ENCODE measurements at places on chromosomes 7 and 10. TPM values are rescaled to one million over a fixed set of nuclear protein-coding genes. Genes with fewer than 3 reads are reported as not detected.

The AMZ1 gene
- not detected for total RNA-seq

The CDK1 gene
- total RNA-seq = 2.2 TPM

The LEP gene
- total RNA-seq = not detected

The TFEC gene
- 3.9 TPM for total RNA-seq

The AFAP1L2 gene
- total RNA-seq = 4.2 TPM

The CDC14C gene
- total RNA-seq = not detected

The AKR1C4 gene
- total RNA-seq = not detected

The NODAL gene
- total RNA-seq = not detected

The H2BK1 gene
- not detected for total RNA-seq

The MEOX2 gene
- total RNA-seq = 0.97 TPM

The EVX1 gene
- 1.1 TPM for total RNA-seq

The ZPBP gene
- not detected for total RNA-seq

The GDF10 gene
- total RNA-seq = 0.06 TPM

The MMP21 gene
- not detected for total RNA-seq

The AUTS2 gene
- 44.0 TPM for total RNA-seq

The SLC26A4 gene
- total RNA-seq = not detected

The AKR1C8 gene
- total RNA-seq = not detected

The TAS2R41 gene
- total RNA-seq = not detected

The EPHB4 gene
- 111 TPM for total RNA-seq

The ZMIZ1 gene
- total RNA-seq = 61.0 TPM

The TFR2 gene
- total RNA-seq = 0.24 TPM

The NANOS1 gene
- 38.9 TPM for total RNA-seq

The CHAT gene
- total RNA-seq = not detected

The GSTO1 gene
- total RNA-seq = 142 TPM

The FAM107B gene
- total RNA-seq = 58.8 TPM

The COL13A1 gene
- 2.1 TPM for total RNA-seq

The OPALIN gene
- total RNA-seq = not detected

The ELFN1 gene
- 2.6 TPM for total RNA-seq

The CLDN4 gene
- total RNA-seq = 1.2 TPM

The LRMDA gene
- 97.8 TPM for total RNA-seq

The BTAF1 gene
- total RNA-seq = 45.3 TPM

The POU6F2 gene
- not detected for total RNA-seq

The FGFR2 gene
- 49.9 TPM for total RNA-seq

The KLF14 gene
- 1.6 TPM for total RNA-seq

The VGF gene
- total RNA-seq = 1.7 TPM

The SPDYE2B gene
- not detected for total RNA-seq

The SFRP5 gene
- 1.4 TPM for total RNA-seq

The SLC39A12 gene
- not detected for total RNA-seq

The FLNC gene
- total RNA-seq = 0.90 TPM

The ZNF488 gene
- total RNA-seq = 0.06 TPM

The ITGA8 gene
- 27.4 TPM for total RNA-seq

The NKX1-2 gene
- not detected for total RNA-seq

The PTPRZ1 gene
- total RNA-seq = 1.9 TPM

The DPCD gene
- 32.1 TPM for total RNA-seq

The MCM10 gene
- total RNA-seq = 0.63 TPM

The HTR5A gene
- not detected for total RNA-seq

The GPNMB gene
- total RNA-seq = 35.5 TPM

The LAMTOR4 gene
- total RNA-seq = 149 TPM

The SSC4D gene
- 4.5 TPM for total RNA-seq

The TAS2R3 gene
- not detected for total RNA-seq

The HSPA12A gene
- 42.6 TPM for total RNA-seq

The SPRN gene
- total RNA-seq = not detected

The PKD2L1 gene
- total RNA-seq = not detected

The PLXNA4 gene
- 10.7 TPM for total RNA-seq

The NRF1 gene
- 10.1 TPM for total RNA-seq

The SP8 gene
- total RNA-seq = not detected

The RASSF4 gene
- total RNA-seq = 16.1 TPM
